ENCODE measurements at places on chromosomes 11 and 22. TPM values are rescaled to one million over a fixed set of nuclear protein-coding genes. Genes with fewer than 3 reads are reported as not detected.

DNA sequence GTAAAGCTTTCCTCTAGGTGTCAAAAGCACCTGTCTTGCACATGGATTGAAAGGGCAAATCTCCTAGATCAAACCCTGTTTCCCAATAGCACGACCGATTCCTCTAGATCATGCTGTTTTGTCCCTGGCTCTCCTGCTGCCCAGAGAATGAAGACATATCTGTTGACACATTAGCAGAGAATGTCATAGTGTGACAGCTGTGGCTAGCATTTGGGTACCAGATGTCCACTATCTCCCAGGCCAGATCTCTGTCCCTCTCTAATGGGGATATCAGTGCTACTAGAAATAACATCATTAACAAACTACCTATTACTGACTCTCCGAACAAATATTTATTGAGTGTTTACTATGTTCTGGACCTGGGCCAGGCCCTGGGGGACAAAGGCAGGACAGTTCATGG is 72.4 kb upstream of the ISX start:
- ATAC-seq = no peak

Gene OR1S2
- not detected for total RNA-seq

Gene OR51I1
- not detected for total RNA-seq

Gene EMID1
- total RNA-seq = 0.31 TPM

- ATAC-seq = no peak
Measured at GRCh38 chr11:70466154-70466553, 67.8 kb downstream of the CTTN start.

Gene GGT5
- total RNA-seq = 36.6 TPM

Gene HMGXB4
- total RNA-seq = 17.9 TPM

- no peak for ATAC-seq
Measured at GRCh38 chr11:74686792-74687191, 44.4 kb downstream of the CHRDL2 start.

DNA sequence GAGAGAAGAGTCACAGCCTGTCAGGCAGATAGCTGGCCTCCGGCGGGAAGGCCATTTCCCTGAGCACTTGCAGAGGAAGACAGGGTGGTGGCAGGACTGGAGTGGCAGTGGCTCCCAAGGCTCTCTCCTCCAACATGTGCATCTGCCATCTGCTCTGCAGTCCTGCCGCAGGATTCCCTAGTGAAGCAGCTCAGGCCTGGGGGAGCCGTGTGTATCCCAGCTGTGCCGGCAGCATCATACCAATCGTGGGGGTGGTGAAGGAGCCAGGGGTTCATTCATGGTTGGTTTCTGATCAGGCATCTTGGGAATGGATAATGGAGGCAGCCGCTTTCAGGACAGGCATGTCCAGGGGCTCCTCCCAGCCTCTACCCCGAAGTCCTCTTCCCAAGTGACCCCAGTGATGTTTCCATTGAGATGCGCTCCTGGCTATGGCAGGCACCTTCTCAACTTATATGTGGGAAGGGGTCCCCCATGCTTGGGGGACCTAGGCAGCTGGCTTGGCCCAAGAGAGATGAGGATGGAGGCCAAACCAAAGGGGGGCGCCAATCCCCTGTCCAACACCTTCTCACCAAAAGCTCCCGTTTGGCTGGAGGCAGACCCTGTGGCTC is 6.1 kb downstream of the TAGLN start:
- no peak for ATAC-seq

DNA sequence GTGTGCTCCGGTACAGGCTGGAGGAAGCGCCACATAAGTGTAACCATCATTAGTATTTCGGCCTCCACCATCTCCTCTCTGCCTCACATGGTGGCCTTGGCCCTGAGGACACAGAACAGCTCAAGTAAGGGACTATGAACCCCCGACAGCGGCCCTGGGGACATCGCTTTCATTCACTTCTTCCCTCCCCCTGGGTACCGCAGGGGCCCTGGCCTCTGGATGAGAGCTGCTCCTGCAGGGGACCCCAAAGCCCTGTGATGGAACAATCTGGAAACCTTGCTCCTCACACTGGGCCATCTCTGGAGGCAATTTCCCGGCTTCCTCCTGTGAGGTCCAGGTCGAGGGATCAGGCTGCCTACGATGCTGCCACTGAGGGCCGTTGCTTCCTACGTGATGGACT is 565.5 kb downstream of the BRD1 start:
- no peak for ATAC-seq

Gene SEPTIN5
- 24.4 TPM for total RNA-seq

DNA sequence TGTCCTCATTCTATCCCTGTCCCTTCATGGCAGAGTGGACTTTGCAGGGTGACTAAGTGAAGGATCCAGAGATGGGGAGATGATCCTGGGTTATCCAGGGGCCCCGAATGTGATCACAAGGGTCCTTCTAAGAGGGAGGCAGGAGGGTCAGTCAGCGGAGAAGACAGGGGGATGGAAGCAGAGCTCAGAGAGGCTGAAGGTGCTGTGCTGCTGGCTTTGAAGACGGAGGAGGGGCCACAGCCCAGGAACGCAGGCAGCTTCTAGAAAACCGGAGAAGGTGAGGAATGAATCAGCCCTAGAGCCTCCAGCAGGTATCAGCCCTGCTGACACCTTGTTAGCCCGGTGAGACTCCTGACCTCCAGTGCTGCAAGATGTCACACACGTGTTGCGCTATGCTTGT is 63.7 kb downstream of the CDKN1C start:
- ATAC-seq = no peak

Gene BEST1
- total RNA-seq = 3.7 TPM

GRCh38 chr11:105492010-105492409 is 117.9 kb upstream of the GRIA4 start:
- ATAC-seq = no peak

DNA sequence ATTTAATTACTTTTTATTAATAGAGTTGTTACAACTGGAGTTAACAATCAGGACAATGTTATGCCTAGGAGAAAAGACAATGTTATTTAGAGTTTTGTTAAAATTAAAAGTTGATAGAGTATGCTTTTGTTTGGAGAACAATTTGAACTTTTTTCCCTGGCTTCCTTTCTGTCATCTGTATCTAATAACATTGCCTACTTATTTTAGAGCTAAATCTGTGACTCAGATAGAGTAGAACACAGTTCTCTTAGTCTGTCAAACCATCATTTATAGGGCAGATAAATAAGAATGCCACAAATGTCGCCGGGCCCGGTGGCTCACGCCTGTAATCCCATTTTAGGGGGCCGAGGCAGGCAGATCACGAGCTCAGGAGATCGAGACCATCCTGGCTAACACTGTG is 28.9 kb upstream of the YAP1 start:
- ATAC-seq = no peak

Gene CABP4
- total RNA-seq = 0.92 TPM

GRCh38 chr11:70549386-70549785 is 151.1 kb downstream of the CTTN start:
- no peak for ATAC-seq

DNA sequence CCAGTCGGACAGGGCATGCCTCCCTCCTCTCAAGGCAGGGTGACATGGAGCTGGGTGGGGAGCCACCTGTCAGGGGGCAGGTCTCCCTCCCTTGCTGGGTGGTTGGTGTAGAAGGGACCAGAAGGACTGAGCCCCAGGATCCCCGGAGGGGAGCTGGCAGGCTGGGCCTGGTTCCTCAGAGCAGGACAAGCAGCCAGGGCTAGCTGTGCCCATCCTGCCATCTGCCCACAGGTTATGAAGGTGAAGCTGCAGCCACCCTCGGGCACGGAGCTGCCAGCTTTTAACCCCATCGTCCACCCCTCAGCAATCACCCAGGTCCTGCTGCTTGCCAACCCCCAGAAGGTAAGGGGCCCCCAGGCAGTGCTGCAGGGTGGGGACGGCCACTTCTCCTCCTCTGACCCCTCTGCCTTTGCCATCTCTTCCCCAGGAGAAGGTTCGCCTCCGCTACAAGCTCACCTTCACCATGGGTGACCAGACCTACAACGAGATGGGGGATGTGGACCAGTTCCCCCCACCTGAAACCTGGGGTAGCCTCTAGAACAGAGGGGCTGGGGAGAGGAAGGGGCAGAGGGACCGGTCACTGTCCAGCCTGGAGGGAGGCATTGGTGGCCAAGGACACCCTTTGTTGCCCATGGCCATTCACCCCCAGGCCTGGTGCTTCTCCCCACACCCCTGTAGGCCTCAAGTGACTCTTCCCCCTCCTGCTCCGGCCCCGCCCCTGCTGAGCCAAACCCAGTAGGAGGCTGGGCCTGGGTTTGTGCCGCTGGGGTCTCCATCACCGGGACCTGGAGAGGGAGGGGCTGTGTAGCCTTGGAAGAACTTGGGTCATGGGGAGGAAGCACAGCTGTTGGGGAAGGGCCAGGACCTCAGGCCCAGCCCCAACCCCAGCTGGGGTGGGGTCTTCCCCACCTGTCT is 7.0 kb upstream of the SH3BP1 start:
- ATAC-seq = no peak

GRCh38 chr11:1008001-1008802 is 28.3 kb downstream of the MUC6 start:
- no peak for ATAC-seq

- no peak for ATAC-seq
Measured at GRCh38 chr11:91872243-91872642, 352.4 kb upstream of the FAT3 start.

DNA sequence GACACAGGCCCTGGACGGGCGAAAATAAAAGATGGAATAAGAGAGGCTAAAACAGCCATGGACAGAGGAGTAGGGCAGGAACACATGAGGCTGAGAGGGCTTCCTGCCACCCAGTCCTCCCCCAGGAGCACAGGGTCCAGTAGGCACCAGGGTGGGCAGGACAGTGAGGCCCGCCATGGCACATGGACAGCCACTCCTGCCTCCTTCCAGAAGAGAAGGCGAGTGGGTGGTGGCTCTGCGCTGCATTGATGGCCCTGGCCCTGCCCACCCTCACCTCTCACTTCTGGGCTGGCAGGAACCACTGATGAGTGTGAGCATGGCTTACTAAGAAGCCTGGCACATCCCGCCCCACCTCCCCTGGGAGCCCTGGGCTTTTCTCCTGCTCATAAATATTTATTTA is 51.2 kb downstream of the TPBGL start:
- no peak for ATAC-seq

GRCh38 chr11:79092791-79093353 is 348.0 kb downstream of the TENM4 start:
- ATAC-seq = peak; percentile 92

Gene P2RY6
- total RNA-seq = 2.8 TPM

Gene TMEM25
- 36.9 TPM for total RNA-seq

DNA sequence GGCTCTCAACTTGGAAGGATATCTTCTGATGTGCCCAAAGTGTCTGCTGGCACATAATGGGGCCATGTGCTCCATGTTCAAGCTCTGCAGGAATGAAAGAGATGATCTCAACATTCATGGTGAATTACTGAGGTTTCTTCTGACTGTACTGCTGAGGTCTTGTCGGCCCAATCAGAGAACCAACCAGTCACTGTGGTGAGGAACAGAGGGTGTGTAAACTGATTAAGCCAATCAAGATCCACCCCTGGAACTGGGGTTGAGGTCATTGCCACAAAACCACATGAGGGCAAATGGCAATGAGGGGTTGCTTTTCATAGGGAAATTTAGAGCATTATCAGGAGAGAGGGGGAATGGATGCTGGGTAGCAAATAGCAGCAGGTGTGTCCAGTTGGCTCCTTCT is 152.3 kb upstream of the RAG2 start:
- ATAC-seq = no peak

Gene PGGHG
- total RNA-seq = 22.3 TPM

- no peak for ATAC-seq
Measured at GRCh38 chr11:26350002-26350401, 18.1 kb downstream of the ANO3 start.
